ENCODE measurements at places on chromosomes 2 and 18.

DNA sequence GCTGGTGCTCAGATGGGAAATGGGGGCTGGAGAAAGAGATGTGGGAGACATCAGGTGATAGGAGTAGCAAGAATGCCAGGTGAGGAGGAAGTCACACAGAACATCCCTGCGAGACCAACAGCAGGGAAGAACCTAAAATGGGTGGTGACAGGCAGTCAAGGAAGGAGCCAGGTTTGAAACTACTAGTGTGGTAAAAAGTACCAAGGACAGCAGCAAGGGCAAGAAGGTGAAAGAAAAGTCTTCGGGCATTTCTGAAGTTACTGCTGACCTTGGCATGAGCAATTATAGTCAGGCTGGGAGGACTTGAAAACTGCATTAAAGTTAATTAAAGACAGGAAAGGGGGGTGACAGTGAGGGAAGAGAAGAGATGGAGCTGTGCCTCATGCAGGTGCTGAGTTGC is 410.4 kb downstream of the RAD51AP2 start:
- H3K36me3 ChIP-seq, result no peaks in the 10 kb centered on the region
- no peak overlapping the region for H3K4me3 ChIP-seq
- no peak for DNase-seq
- H3K27ac ChIP-seq, result no peak overlapping the region
- no peaks in the 10 kb centered on the region for H3K27me3 ChIP-seq

- no peak overlapping the region for H3K4me3 ChIP-seq
- DNase-seq, result no peak
- no peaks in the 10 kb centered on the region for H3K27me3 ChIP-seq
- no peaks in the 10 kb centered on the region for H3K4me1 ChIP-seq
- H3K36me3 ChIP-seq, result no peaks in the 10 kb centered on the region
Observed at GRCh38 chr2:67564076-67564475, 166.9 kb downstream of the ETAA1 start.

DNA sequence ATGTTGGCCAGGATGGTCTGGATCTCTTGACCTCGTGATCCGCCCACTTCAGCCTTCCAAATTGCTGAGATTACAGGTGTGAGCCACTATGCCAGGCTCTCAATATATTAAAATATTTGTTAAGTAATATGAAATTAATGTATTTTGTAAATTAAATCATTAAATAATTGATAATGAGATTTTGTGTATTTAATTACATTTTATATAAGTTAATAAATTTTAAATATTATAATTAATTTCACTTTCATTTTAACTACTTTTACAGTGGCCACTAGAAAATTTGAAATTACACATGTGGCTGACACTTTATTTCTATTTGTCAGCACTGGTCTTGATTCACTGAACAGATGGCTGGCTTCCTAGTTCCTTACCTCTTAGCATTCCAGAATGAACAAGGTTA is 102.6 kb downstream of the DPP10 start:
- no peak for DNase-seq
- no peaks in the 10 kb centered on the region for H3K27me3 ChIP-seq
- no peaks in the 10 kb centered on the region for H3K4me1 ChIP-seq
- H3K27ac ChIP-seq, result no peak overlapping the region

DNA sequence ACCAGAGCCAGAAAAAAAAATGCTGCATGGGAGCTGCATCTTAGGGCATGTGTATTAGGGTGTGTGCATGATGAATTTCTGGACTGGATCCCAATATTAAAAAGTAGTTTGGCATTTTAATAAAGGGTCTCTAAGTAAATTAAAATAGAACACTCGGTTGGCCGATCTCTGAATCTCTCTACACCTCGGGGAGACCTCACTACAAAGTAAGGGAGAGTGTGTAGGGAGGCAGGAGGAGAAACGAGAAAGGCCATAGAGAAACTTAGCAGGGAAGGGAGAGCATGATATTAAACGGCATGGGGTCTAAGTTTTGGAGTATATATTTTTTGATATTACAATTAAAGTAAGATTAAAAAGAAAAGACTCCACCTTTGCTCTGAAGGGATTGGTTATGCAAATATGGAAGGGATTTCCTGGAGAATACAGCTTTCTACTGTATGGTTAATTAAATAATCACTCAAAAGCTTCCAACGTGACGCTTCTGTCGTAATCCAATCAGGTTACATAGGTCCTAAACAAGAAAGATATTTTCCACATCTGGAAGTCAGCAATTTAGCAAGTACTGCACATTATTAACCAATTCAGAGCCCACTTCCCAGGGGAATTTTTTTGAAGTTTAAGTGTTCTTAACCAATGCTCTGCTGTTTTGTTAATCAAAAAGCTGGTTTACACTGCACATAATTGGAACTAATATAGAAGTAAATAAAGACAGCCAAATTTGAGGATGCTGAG is 1.0 kb upstream of the ZEB2 start:
- H3K27ac ChIP-seq, result peak overlapping the region; percentile 95
- H3K4me3 ChIP-seq, result peak overlapping the region; percentile 76
- no peak for DNase-seq
- H3K36me3 ChIP-seq, result no peaks in the 10 kb centered on the region
- H3K4me1 ChIP-seq, result peaks cover 26% of the 10 kb centered on the region
- peaks cover 25% of the 10 kb centered on the region for H3K27me3 ChIP-seq

GRCh38 chr18:69574401-69574800 is 173.7 kb downstream of the DOK6 start:
- no peaks in the 10 kb centered on the region for H3K4me1 ChIP-seq
- no peaks in the 10 kb centered on the region for H3K27me3 ChIP-seq
- no peak overlapping the region for H3K27ac ChIP-seq

DNA sequence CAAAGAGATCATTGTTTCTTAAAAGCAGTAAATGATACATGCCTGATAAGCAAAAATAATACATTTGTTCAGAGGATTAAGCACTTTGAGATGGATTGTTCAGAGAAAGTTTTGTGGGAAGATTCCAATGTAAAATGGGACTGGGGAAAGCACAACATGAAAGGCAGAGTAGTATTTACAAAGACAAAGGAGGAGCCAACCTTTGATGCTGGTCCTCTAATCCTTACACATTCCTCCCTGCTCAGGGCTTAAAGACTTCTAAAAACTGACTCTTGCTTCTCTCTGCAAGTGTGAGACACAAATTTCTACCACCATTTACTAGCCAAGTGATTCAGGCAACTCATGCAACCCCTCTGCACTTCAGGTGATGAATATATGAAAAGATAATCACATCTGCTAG is 47.2 kb upstream of the REG3G start:
- no peaks in the 10 kb centered on the region for H3K27me3 ChIP-seq
- no peak for DNase-seq
- H3K27ac ChIP-seq, result no peak overlapping the region
- H3K4me1 ChIP-seq, result no peaks in the 10 kb centered on the region
- H3K4me3 ChIP-seq, result no peak overlapping the region

GRCh38 chr18:12534820-12535219 is 123.1 kb downstream of the SPIRE1 start:
- no peak overlapping the region for H3K27ac ChIP-seq
- DNase-seq, result no peak
- H3K36me3 ChIP-seq, result no peaks in the 10 kb centered on the region

DNA sequence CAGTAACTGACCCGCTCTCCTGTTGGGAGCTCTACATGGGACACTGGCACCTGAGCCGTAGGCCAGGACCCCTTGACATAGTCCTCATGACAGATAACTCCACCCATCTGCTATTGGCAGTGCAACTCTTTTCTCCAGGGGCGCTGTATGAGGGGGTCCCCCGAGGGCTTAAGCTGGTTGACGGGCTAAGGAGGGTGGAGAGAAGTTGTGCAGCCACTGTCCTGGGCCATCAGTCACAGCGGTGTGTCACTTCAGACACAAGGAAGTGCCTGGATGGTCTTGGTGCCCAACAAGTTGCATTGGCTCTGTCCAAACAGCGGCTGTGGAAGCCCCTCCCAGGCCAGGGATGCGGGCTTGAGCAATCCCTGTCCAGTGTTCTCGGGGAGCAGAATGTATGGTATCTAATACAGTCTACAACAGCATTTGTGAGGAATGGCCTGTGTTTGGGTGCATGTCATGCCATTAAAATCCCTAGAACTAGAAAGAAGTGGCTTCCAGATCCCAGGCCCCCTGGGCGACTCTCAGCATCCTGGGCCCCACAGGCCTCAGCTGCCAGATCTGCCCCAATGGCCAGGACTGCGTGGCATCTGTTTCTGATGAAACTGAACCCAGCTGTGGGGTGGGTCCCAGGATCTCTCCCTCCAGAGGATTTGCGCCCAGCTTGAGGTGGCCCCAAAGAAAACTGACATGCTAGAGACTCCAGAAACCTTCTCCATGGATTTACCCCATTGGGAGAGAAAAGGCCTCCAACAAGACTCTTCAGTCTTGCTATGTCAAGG is 23.3 kb downstream of the TTC32 start:
- no peak for DNase-seq
- no peak overlapping the region for H3K4me3 ChIP-seq
- H3K27me3 ChIP-seq, result no peaks in the 10 kb centered on the region
- H3K4me1 ChIP-seq, result no peaks in the 10 kb centered on the region

DNA sequence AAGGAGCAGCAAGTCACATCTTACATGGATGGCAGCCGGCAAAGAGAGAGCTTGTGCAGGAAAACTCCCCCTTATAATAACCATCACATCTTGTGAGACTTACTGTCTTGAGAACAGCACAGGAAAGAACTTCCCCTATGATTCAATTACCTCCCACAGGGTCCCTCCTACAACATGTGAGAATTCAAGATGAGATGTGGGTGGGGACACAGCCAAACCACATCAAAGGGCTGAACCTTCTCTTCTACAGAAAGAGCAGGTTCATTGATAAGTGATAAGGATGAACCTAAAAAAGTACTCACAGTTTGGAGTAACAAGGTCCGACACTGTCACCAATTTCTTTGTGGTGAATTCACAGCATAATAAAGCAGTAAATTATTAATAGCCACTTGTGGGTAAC is 422.2 kb upstream of the FSIP2 start:
- no peak for DNase-seq
- no peak overlapping the region for H3K27ac ChIP-seq
- no peak overlapping the region for H3K4me3 ChIP-seq
- no peaks in the 10 kb centered on the region for H3K27me3 ChIP-seq
- H3K36me3 ChIP-seq, result no peaks in the 10 kb centered on the region

- H3K4me1 ChIP-seq, result peaks cover 20% of the 10 kb centered on the region
- DNase-seq, result no peak
- no peak overlapping the region for H3K27ac ChIP-seq
Observed at GRCh38 chr2:16615687-16616615, 49.7 kb downstream of the CYRIA start.

DNA sequence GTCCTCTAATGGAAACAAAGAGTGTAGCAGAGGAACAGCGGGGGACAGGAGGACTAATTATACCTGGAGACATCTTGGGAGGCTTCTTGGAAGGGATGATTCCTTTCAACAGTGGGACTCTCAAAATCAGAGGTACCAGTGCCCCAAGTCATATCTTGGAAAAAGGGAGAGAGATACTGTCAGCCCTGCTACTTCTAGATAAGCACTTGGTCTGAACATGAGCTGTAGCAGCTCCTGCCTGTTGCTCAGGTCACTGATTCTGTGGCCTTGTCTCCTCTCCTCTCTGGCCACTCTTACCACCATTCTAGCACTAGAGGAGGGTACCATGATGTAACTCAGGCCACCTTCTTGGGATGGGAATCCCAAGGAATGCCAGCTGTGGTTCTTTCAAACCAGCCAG is 54.5 kb downstream of the MFSD6 start:
- H3K4me3 ChIP-seq, result no peak overlapping the region
- peaks cover 14% of the 10 kb centered on the region for H3K4me1 ChIP-seq
- H3K27me3 ChIP-seq, result no peaks in the 10 kb centered on the region
- H3K27ac ChIP-seq, result no peak overlapping the region
- H3K36me3 ChIP-seq, result no peaks in the 10 kb centered on the region
